ENCODE measurements at places on chromosomes 6 and 20.

DNA sequence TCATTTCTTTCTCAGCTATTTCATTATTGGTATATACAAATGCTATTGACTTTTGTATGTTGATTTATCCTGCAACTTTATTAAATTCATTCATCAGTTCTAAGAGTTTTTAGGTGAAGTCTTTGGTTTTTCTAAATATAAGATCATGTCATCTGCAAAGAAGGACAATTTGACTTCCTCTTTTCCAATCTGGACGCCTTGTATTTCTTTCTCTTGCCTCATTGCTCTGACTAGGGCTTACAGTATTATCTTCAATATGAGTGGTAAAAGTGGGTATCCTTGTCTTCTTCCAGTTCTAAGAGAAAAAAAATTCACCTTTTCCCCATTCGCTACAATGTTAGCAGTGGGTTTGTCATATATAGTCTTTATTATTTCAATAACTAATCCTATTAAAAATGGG is 38.0 kb downstream of the KIF16B start:
- DNase-seq, result no peak

- DNase-seq, result no peak
Measured at GRCh38 chr6:160457823-160458222, 109.6 kb downstream of the SLC22A3 start.

DNA sequence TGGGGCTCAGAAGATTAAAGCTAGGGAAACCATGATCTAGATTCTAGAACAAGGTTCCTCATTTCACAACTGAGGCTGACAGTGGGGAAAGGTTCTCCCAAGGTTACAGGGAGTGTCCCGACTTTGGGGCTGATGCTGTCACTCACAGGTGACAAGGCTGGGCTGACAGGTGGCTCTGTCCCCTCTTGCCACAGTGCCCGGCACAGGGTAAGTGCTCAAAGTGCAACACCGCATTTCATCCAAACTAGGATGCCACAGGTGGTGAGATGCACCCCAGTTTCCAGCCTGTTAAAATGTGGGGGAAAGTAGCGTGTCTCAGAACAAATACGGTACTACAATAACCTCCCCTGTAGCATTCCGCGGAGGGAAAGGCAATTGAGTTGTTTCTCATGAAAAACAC is 7.8 kb downstream of the ZBP1 start:
- DNase-seq, result no peak

DNA sequence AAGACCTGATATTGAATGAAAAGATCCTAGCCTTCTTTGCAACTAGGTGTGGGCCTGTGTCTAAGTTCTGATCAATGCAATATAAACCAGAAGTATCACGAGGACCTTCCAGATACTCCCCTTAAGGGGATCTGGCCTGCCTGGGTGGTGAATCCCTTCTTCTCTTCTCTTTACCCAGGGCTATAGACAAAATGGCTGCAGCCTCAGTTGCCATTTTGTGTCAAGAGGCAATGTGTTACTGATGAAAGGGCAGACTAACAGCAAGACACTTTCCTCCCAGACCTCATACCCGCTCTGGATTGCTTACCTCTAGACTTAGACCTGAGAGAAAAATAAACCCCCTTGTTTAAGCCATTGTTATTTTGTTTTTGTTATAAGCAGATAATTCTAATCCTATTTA is 84.5 kb upstream of the CHD6 start:
- DNase-seq, result no peak

DNA sequence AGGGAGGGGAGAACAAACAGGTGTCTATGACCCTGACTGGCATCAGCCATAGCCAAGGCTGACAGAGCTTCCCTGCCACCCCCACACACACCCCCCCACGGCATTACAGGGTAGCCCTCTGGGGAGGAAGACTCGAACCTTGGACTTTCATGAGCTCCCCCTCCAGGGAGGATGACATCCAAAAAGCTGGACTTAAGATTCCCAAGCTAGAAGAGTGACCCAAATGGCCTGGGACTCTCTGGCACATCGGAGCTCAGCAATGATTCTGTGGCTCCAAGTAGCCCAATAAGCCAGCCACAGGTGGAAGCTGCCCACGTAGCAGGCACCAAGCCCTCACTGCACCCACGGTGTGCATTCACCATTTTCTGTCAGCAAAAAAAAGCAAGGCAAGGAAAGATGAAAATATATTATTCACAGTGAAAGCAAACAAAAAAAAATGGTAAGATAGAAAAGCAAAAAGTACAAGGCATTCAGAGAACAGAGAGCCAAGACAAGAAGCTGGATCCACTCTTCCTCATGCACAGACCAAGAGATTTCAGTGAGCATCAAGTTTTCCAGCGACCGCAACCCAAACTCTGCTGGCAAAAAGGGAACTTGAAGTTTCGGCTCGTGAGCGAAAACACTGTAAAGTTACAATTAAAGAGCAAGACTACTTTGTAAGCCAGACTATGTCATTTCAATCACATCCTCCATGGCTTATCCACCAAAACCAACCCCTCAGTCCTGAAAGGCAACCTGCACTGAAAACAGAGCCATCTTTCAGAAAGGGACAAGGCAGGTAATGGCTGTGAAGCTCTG is 10.9 kb downstream of the JAG1 start:
- DNase-seq, result no peak

DNA sequence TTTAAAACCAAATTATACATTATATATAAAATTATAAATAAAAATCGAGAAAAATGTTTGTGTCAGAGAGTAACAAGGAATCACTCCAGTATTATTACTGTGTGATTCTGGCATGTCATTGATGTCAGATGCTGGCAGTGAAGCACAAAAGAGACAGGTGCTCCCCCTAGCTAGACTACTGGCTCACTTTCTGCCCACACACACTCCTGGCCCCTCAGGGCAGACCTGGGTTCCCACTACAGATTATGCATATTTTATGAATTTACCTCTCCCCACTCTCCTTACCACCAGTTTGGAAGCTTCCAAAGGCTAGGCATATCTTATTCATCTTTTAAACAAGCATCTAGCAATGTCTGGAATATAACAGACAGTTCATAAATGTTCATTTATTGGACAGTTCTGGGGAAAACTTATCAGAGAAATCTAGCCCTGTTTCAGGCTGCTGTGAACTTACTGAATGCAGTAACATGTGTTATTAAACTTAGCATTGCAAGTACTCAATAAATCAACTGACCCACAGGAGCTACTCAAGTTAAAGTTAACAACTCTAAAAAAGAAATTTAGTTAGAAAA is 12.8 kb downstream of the SNX3 start:
- DNase-seq, result no peak

DNA sequence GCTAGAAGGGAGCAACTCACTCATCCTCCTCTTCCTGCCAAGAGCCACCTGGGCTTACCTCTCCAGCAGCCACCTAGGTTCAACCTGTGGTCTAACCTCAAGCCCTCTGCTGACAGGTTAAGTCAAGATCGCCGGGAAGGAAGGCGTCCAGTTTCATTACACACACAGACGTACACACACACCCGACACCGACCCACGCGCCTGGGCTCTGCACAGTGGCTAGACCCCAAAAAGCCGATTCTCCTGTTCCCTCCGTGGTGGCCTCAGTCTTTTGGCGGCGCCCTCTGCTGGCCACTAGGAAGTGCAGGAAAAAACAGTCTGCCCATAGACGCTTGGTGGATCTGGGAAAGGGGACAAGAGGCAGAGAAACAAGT is 52.8 kb downstream of the MRPL14 start:
- peak; percentile 53 for DNase-seq

DNA sequence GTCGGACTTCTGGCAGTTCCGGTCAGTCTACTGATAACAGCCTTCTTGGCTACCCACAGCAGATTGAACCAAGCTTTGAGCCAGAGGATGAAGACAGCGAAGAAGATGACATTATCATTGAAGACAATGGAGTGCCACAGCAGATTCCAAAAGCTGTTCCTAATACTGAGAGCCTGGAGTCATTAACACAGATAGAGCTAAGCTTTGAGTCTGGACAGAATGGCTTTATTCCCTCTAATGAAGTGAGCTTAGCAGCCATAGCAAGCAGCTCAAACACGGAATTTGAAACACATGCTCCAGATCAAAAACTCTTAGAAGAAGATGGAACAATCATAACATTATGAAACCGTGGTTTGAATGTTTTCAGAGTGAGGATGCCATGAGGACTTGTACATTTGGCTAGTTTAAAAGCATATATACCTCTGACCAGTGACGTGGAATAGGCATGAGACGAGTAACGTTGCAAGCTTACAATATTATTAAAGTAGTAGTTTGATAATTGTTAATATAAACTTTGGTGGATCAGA is 18.8 kb downstream of the PARD6B start:
- DNase-seq, result no peak

DNA sequence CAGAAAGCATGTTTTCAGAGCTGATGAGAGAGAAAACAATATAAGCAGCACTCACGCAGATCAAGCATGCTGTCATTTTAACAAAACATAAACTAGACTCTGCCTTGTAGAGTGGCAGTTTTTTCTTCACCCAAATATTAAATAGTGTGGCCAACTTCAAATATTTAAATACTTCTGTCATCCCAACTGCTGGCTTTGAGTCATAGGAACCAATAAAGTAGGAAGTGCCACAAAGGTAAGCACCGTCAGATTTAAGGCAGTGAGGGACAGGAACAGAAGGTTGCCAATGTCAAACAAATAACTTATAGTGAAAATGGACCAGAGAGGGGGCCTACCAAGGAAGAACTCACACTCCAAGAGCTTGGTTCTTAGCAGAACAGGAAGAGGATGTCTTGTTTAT is 222.2 kb downstream of the PKHD1 start:
- no peak for DNase-seq

GRCh38 chr20:43040427-43040826 is 149.3 kb downstream of the PTPRT start:
- DNase-seq, result no peak

GRCh38 chr20:41981746-41982145 is 363.6 kb upstream of the CHD6 start:
- DNase-seq, result no peak

Data from CD4-positive, alpha-beta T cell treated with Interleukin-6 at 100 ng/mL for 8 hours (primary cell).